ENCODE measurements at places on chromosomes 6 and 20. TPM values are rescaled to one million over a fixed set of nuclear protein-coding genes. Genes with fewer than 3 reads are reported as not detected.

Gene CCM2L
- 5.5 TPM for total RNA-seq

Gene STK38
- total RNA-seq: 19.8 TPM

Gene SSTR4
- not detected for total RNA-seq

Gene NT5E
- total RNA-seq: 1.5 TPM

GRCh38 chr20:43345676-43346075, 112.0 kb upstream of the SRSF6 start:
- H3K27ac ChIP-seq: no peak overlapping the region
- no peaks in the 10 kb centered on the region for H3K4me1 ChIP-seq
- H3K4me3 ChIP-seq: no peak overlapping the region
- no peaks in the 10 kb centered on the region for H3K27me3 ChIP-seq

DNA sequence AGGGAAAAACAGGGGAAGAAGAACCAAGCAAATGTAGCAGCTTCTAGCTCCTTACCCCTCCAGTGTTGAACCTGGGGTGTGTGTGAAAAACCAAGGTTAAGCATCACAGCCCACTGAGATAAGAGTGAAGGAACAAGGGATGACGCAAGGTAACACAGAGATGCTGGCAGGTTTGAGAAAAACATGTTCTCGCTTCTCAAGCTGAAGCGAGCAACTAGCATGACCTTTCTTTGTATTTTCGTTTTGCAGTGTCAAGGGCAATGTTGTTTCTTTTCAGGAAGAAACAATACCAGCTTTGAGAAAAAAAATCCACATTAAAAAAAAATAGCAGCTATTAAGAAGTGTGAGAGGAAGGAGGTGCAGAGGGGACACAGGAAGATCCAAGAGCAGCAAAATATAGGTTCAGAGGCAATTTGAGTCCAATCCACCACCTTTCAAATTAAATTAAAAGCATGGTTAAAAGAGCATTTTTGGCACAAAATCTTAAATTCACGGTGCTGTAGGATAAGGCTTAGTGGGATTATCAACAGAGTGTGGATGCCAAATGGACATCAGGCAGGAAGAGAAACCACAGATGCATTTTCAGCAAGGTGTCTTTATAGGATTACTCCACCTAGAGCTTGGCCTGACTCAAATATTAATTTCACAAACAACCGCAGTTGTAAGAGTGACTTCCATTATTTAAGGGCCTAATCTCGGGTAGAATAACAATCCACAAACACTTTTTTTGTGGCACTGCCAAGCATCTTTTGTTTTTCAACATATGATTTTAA, 70.9 kb downstream of the SYNE1 start:
- DNase-seq: no peak
- H3K4me3 ChIP-seq: no peak overlapping the region
- H3K27me3 ChIP-seq: no peaks in the 10 kb centered on the region

- H3K4me1 ChIP-seq: no peaks in the 10 kb centered on the region
- no peak overlapping the region for H3K4me3 ChIP-seq
- no peaks in the 10 kb centered on the region for H3K36me3 ChIP-seq
- no peak overlapping the region for H3K27ac ChIP-seq
- no peak for DNase-seq
- H3K27me3 ChIP-seq: no peaks in the 10 kb centered on the region
Observed at GRCh38 chr20:24357931-24358330, 111.5 kb upstream of the SYNDIG1 start.

GRCh38 chr6:113924312-113924723, 46.6 kb downstream of the HDAC2 start:
- H3K4me1 ChIP-seq: no peaks in the 10 kb centered on the region
- no peak overlapping the region for H3K4me3 ChIP-seq
- H3K27me3 ChIP-seq: no peaks in the 10 kb centered on the region

GRCh38 chr20:5654557-5654956, 95.6 kb upstream of the SHLD1 start:
- H3K4me3 ChIP-seq: no peak overlapping the region
- no peaks in the 10 kb centered on the region for H3K27me3 ChIP-seq
- DNase-seq: no peak

DNA sequence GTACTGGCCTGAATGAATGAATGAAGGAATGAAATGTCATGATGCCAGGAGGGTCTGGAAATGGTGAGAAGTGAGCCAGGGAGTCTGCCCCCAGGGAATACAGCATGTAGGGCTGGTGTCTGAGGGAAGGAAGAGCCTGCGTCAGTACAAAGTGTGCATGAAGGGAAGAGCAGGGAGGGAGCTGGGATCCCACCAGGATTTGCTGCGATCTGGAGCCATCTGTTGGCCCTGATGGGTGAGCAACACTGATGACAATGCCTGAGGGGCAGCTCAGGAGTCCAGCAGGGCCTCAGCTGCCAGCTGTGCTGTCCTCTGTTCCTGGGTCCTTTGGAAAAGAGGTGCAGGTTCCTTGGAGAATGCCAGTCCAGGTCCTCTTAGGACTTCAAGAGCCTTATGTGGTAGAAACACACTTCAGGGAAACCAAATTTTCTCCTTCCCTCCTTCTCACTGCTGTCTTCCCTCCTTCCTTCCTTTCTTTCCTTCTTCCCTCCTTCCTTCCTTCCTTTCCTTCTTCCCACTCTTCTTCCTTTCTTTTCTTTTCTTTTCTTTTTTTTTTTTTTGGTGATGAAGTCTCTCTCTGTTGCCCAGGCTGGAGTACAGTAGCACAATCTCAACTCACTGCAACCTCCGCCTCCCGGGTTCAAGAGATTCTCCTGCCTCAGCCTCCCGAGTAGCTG, 11.5 kb downstream of the BPI start:
- H3K27me3 ChIP-seq: no peaks in the 10 kb centered on the region
- DNase-seq: no peak
- no peaks in the 10 kb centered on the region for H3K4me1 ChIP-seq
- H3K36me3 ChIP-seq: no peaks in the 10 kb centered on the region
- no peak overlapping the region for H3K4me3 ChIP-seq
- no peak overlapping the region for H3K27ac ChIP-seq

DNA sequence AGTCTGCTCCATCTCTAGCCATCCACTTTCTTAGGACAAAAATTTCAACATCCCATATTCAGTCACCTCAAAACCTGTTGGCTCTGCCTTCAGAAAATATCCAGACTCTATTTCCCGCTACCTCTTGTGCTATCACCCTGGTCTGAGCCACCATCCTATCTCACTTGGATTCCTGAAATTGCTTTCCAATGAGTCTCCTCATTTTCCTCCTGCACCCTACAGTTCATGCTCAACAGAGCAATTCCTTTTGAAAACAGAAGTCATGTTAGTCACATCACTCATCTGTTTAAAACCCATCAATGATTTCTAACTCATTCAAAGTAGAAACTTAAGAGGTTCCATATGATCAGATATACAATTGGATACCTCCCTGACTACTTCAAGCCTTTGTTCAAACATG, 229.9 kb downstream of the ADGRG6 start:
- H3K4me1 ChIP-seq: no peaks in the 10 kb centered on the region
- no peak for DNase-seq
- H3K4me3 ChIP-seq: no peak overlapping the region
- no peak overlapping the region for H3K27ac ChIP-seq

- no peaks in the 10 kb centered on the region for H3K4me1 ChIP-seq
- H3K36me3 ChIP-seq: no peaks in the 10 kb centered on the region
- no peak overlapping the region for H3K27ac ChIP-seq
- no peaks in the 10 kb centered on the region for H3K27me3 ChIP-seq
Observed at GRCh38 chr6:111724039-111724438, 118.4 kb upstream of the TRAF3IP2 start.

DNA sequence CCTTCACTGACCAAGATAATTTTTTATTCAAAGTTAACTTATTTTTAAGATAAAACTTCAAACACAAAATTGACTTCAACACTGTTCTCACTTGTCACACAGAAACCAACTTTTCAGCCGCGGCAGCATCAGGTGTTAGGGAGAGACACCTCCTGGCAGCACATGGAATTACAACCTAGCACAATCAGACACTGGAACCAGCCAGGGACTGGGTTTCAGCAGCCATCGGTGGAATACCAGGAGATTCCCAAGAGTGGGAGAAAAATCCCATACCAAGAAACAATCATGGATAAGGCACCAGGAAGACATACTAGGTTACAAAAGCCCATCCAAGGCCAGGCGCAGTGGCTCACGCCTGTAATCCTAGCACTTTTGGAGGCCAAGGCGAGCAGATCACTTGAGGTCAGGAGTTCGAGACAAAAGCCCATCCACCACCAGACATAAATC, 70.0 kb downstream of the SNX5 start:
- peak; percentile 81 for DNase-seq
- peaks cover 8% of the 10 kb centered on the region for H3K4me1 ChIP-seq
- H3K4me3 ChIP-seq: no peak overlapping the region
- H3K27me3 ChIP-seq: no peaks in the 10 kb centered on the region
- no peaks in the 10 kb centered on the region for H3K36me3 ChIP-seq

Data from H1 (cell line).